ENCODE measurements at places on chromosomes 13 and 19.

DNA sequence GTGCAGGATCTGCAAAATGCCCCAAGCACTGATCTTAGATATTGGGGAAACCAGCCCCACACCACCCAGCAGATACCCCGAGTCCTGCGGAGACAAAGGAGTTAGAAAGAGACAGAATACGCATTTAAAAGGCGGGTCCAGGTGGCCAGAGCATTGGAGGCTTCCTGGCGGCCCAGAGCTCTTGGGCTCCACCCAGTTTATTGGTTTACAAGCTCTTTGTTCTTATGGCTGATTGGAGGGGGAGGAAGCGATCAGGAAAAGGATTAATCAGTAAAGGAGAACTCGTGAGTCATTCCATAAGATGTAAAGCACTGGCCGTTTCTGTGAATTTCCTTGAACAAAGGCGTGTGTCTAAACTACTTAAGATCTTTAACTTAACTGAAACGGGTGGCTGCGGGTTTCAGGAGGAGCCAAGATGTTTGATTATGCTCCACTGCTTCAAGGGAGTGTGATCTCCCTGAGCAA is 926 bp downstream of the ZNF587 start:
- no peak for DNase-seq
- peaks cover 24% of the 10 kb centered on the region for H3K4me1 ChIP-seq
- H3K27ac ChIP-seq, result peak overlapping the region; percentile 90

DNA sequence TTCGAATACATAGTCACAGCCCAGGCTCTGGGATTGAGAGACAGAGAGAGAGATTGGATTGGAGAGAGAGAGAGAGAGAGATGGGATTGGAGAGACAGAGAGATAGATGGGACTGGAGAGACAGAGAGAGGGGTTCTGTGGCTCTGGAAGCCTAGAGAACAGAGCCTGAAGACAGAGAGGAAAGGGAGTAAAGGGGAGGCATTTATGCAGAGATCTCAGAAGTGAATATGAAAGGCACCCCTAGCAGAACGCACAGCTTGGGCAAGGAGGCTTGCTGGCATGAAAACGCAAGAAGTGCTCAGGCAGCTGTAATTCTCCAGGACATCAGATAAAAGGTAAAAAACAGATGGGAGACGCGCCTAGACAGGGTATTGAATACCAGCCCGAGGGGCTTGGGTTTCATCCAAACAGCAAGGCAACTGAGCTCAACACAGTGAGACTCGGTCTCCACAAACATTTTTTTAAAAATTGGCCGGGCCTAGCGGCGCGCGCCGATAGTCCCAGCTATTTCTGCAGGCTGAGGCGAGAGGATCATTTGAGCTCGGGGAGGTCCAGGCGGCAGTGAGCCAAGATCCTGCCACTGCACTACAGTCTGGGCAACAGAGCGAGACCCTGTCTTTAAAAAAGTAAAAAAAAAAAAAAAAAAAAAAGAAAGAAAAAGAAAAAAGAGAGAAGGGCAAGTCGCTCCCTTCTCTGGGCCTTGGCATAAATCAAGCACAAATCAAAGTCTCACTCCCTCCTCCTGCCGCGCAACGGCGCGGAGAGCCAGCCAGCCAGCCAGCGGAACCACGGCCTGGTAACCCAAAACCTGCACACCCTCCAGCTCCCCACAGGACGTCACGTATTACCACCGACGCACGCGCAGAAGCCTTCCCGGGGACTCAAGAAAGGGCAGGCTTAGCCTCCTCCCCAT is 774 bp upstream of the PPP2R1A start:
- no peaks in the 10 kb centered on the region for H3K27me3 ChIP-seq
- H3K36me3 ChIP-seq, result peaks cover 13% of the 10 kb centered on the region
- H3K27ac ChIP-seq, result peak overlapping the region; percentile 97
- H3K4me1 ChIP-seq, result peaks cover 25% of the 10 kb centered on the region

- H3K27ac ChIP-seq, result no peak overlapping the region
- no peak for DNase-seq
- no peak overlapping the region for H3K4me3 ChIP-seq
- H3K36me3 ChIP-seq, result no peaks in the 10 kb centered on the region
- H3K27me3 ChIP-seq, result no peaks in the 10 kb centered on the region
Measured at GRCh38 chr13:62113179-62113578, 697.5 kb upstream of the PCDH20 start.

- H3K36me3 ChIP-seq, result no peaks in the 10 kb centered on the region
- DNase-seq, result no peak
- no peak overlapping the region for H3K27ac ChIP-seq
Measured at GRCh38 chr19:34598217-34599155, 78.5 kb downstream of the SCGB2B2 start.

Measured in natural killer cell treated with Interleukin-12 subunit alpha and Interleukin-12 subunit beta and Interleukin-15 and Interleukin-18, amount 100 ng/mL, for 72 hours (primary cell).